CD14-positive monocyte (primary cell): ENCODE measurements at places on chromosomes 12 and 14. TPM values are rescaled to one million over a fixed set of nuclear protein-coding genes. Genes with fewer than 3 reads are reported as not detected.

The PRPH gene
- polyA plus RNA-seq = not detected

DNA sequence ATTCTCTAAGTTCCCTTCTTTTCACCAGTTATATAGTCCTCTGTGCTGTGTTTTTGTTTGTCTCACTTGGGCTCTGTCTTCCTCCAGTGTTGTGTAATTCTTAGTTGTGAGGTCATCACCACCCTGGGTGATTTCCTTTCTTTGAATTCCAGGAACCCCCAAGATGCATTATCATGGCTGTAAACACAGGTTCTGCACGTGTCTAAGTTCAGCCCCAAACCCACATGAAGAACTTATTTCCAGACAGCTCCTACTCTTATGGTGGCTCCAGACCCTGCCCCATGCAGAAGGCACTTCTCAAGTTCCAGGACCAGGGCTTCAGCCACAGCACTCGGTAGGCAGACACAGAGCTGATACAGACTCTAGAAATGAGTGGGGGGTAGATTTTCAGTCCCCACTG is 560.5 kb downstream of the BCL11B start:
- H3K4me1 ChIP-seq = no peaks in the 10 kb centered on the region
- H3K36me3 ChIP-seq = no peaks in the 10 kb centered on the region
- no peak for DNase-seq
- no peak overlapping the region for H3K27ac ChIP-seq
- no peak overlapping the region for H3K4me3 ChIP-seq

The RHEBL1 gene
- polyA plus RNA-seq = 0.66 and 0.96 TPM in 2 replicates

The LMO3 gene
- not detected for polyA plus RNA-seq

DNA sequence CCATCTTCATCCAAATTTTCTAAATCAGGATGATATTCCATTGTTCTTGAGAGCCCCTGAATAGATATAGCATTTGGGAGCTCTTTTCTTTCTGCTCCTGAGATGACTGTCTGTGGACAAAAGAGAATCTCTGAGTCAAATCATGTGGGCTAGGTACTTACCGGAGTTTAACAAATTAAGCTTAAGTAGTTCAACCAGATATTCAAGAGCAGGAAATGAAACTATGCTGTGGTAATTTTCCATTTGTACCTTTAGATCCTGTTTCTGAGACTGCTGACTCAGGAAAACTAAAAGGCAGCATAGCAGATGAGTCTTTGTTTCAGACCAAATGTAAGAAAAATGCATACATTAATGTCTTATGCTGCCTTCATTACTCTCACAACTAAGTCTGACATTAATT is at the start of gene CLEC7A:
Gene CLEC7A (minus strand): TSS at position 158 of the 400 bp plus-strand sequence. CDS start 117 bp downstream, at position 41.
- H3K27me3 ChIP-seq = no peaks in the 10 kb centered on the region
- H3K4me1 ChIP-seq = peaks cover 64% of the 10 kb centered on the region
- peaks cover 28% of the 10 kb centered on the region for H3K36me3 ChIP-seq
- H3K27ac ChIP-seq = peak within 1 kb of the TSS; percentile 95
- peak; percentile 96 for DNase-seq

GRCh38 chr12:51359851-51360250 is 13.4 kb upstream of the CELA1 start:
- H3K27ac ChIP-seq = no peak overlapping the region
- H3K4me3 ChIP-seq = no peak overlapping the region
- peaks cover 96% of the 10 kb centered on the region for H3K36me3 ChIP-seq
- no peaks in the 10 kb centered on the region for H3K27me3 ChIP-seq
- H3K4me1 ChIP-seq = no peaks in the 10 kb centered on the region
- no peak for DNase-seq

GRCh38 chr14:26596543-26597061 is 1.2 kb downstream of the NOVA1 start:
- peaks cover 48% of the 10 kb centered on the region for H3K27me3 ChIP-seq
- no peaks in the 10 kb centered on the region for H3K36me3 ChIP-seq
- no peak for DNase-seq
- H3K4me1 ChIP-seq = no peaks in the 10 kb centered on the region
- no peak overlapping the region for H3K27ac ChIP-seq

DNA sequence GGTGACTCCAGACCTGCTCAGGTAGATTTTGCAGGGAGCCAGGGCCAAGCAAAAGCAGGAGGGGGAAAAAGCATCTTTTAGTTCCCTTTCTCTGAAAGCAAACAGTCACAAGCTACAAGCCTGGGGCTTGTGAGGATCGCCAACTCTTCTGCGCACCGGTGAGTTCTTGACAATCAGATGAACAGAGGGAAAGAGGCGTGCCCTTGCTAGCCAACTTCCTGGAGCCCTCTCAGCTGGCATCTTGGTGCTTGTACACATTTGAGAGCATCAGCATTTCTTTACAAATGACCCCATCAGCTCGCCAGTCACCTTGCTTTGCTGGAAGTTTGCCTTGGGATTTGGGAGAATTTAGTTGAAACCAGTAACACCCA is 55.5 kb downstream of the ZNF664 start:
- H3K27ac ChIP-seq = no peak overlapping the region
- peaks cover 26% of the 10 kb centered on the region for H3K4me1 ChIP-seq
- DNase-seq = no peak
- no peak overlapping the region for H3K4me3 ChIP-seq
- no peaks in the 10 kb centered on the region for H3K27me3 ChIP-seq
- H3K36me3 ChIP-seq = no peaks in the 10 kb centered on the region

The CBLN3 gene
- polyA plus RNA-seq = 0.07 TPM

GRCh38 chr12:96078231-96079135 is 43.1 kb upstream of the LTA4H start:
- DNase-seq = no peak
- no peaks in the 10 kb centered on the region for H3K36me3 ChIP-seq
- no peaks in the 10 kb centered on the region for H3K27me3 ChIP-seq
- no peak overlapping the region for H3K4me3 ChIP-seq

The IAPP gene
- not detected in 2 replicates for polyA plus RNA-seq

GRCh38 chr14:88209273-88209672 is 113.8 kb downstream of the KCNK10 start:
- no peaks in the 10 kb centered on the region for H3K4me1 ChIP-seq
- H3K36me3 ChIP-seq = no peaks in the 10 kb centered on the region
- no peak overlapping the region for H3K4me3 ChIP-seq
- DNase-seq = no peak
- peaks cover 2% of the 10 kb centered on the region for H3K27me3 ChIP-seq
- H3K27ac ChIP-seq = no peak overlapping the region

The OR6C68 gene
- not detected in 2 replicates for polyA plus RNA-seq

GRCh38 chr12:94615260-94616181 is 34.8 kb downstream of the TMCC3 start:
- H3K4me3 ChIP-seq = no peak overlapping the region
- H3K27ac ChIP-seq = no peak overlapping the region
- H3K4me1 ChIP-seq = no peaks in the 10 kb centered on the region

The MMP14 gene
- polyA plus RNA-seq = 0.14 TPM

The TMEM253 gene
- 0.05 and 0.06 TPM in 2 replicates for polyA plus RNA-seq

The CDH24 gene
- 0.14 TPM for polyA plus RNA-seq

GRCh38 chr12:45419317-45419814 is 203.5 kb downstream of the ANO6 start:
- H3K27me3 ChIP-seq = no peaks in the 10 kb centered on the region
- no peak for DNase-seq
- peaks cover 98% of the 10 kb centered on the region for H3K36me3 ChIP-seq
- no peak overlapping the region for H3K27ac ChIP-seq
- no peak overlapping the region for H3K4me3 ChIP-seq

DNA sequence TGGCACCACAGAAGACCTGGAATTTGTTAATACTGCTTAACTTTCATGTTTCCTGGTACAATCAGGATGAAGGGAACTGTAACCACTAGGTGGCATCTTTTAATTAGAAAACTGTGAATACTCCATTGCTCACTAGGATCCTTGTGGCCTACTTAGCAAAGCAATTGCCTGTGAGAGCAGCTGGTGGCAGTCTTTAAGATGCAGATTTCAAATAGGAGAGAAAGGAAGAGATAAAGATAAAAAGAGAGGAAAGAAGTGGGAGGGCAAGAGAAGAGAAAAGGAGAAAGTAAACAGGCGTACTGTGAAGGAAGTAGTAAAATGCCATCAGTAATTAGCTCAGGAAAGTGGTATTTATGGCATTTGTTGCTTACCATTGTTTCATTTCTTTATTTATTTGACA is 114.5 kb downstream of the RAD51B start:
- H3K27ac ChIP-seq = no peak overlapping the region
- H3K27me3 ChIP-seq = no peaks in the 10 kb centered on the region
- H3K36me3 ChIP-seq = no peaks in the 10 kb centered on the region

The PLD4 gene
- polyA plus RNA-seq = 15.5 TPM

GRCh38 chr14:67485501-67486095 is 2.9 kb downstream of the TMEM229B start:
- peaks cover 51% of the 10 kb centered on the region for H3K36me3 ChIP-seq
- H3K4me1 ChIP-seq = peaks cover 40% of the 10 kb centered on the region
- no peak for DNase-seq
- H3K27me3 ChIP-seq = no peaks in the 10 kb centered on the region

- H3K36me3 ChIP-seq = no peaks in the 10 kb centered on the region
- H3K27ac ChIP-seq = no peak overlapping the region
- H3K27me3 ChIP-seq = no peaks in the 10 kb centered on the region
- DNase-seq = no peak
- H3K4me3 ChIP-seq = no peak overlapping the region
Measured at GRCh38 chr12:91441246-91441645, 258.6 kb upstream of the DCN start.

GRCh38 chr12:93108985-93109384 is 179.9 kb upstream of the EEA1 start:
- H3K4me3 ChIP-seq = no peak overlapping the region
- no peak overlapping the region for H3K27ac ChIP-seq
- no peak for DNase-seq
- peaks cover 12% of the 10 kb centered on the region for H3K4me1 ChIP-seq

The ATF7 gene
- polyA plus RNA-seq = 21.7 TPM

DNA sequence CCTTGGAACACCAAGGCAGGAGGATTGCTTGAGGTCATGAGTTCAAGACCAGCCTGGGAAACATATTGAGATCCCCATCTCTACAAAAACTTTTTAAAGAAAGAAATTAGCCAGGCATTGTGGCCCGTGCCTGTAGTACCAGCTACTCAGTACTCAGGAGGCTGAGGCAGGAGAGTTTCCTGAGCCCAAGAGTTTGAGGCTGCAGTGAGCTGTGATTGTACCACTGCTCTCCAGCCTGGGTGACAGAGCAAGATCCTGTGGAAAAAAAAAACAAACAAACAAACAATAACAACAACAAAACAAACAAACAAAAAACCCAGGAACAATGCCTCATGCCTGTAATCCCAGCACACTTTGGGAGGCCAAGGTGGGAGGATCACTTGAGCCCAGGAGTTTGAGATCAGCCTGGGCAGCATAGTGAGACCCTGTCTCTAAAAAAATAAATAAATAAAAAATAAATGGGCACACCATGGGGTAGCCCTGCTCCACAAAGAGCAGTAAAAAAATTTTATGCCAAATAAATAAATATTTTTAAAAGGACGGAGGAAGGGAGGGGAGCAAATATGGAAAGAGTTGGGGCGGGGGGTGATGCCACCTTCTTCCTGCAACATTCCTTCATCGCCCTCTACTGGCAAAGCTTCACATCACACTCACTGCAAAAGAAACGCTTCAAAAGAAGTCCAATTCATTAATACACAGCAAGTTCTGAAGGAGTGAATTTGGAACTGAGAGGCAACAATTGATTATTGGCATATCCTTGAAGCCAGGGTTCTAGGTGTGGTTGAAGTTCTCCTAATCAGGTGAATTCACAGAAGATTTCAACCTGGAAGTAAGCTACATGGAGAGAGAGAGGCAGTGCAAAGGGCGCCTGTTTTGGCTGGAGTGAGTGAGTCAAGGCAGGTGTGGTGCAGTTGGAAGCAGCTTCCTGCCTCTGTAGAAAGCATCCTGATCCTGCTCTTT is 8.8 kb upstream of the GNPTAB start:
- no peak overlapping the region for H3K27ac ChIP-seq
- H3K36me3 ChIP-seq = no peaks in the 10 kb centered on the region
- peak; percentile 61 for DNase-seq
- H3K4me1 ChIP-seq = peaks cover 4% of the 10 kb centered on the region
- no peaks in the 10 kb centered on the region for H3K27me3 ChIP-seq
- no peak overlapping the region for H3K4me3 ChIP-seq

The RDH12 gene
- polyA plus RNA-seq = not detected

DNA sequence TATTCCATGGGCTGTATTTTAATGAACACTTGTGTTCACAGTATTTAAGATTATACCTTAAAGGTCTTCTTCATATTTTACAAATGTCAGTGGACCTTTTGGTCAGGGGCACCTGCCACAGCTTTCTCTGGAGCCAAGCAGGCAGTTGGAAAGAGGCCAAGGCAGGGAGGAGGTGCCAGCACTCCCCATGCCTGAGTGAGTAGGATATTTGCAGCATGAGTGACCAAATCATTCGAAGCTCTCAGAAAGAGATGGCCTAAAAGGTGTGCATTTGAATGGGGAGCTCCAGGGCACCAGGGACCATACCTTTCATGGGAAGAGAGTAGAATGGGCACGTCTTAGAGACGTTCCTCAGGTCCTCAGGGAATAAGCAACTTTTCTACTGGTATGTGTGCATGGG is 121.6 kb downstream of the GPR135 start:
- no peaks in the 10 kb centered on the region for H3K36me3 ChIP-seq
- H3K4me1 ChIP-seq = peaks cover 5% of the 10 kb centered on the region
- DNase-seq = no peak
- H3K27me3 ChIP-seq = no peaks in the 10 kb centered on the region
- no peak overlapping the region for H3K27ac ChIP-seq
- no peak overlapping the region for H3K4me3 ChIP-seq

GRCh38 chr12:26157001-26157400 is 32.2 kb upstream of the BHLHE41 start:
- no peaks in the 10 kb centered on the region for H3K4me1 ChIP-seq
- H3K27me3 ChIP-seq = no peaks in the 10 kb centered on the region
- H3K36me3 ChIP-seq = no peaks in the 10 kb centered on the region
- H3K4me3 ChIP-seq = no peak overlapping the region
- H3K27ac ChIP-seq = no peak overlapping the region

The MIPOL1 gene
- polyA plus RNA-seq = not detected in 2 replicates

DNA sequence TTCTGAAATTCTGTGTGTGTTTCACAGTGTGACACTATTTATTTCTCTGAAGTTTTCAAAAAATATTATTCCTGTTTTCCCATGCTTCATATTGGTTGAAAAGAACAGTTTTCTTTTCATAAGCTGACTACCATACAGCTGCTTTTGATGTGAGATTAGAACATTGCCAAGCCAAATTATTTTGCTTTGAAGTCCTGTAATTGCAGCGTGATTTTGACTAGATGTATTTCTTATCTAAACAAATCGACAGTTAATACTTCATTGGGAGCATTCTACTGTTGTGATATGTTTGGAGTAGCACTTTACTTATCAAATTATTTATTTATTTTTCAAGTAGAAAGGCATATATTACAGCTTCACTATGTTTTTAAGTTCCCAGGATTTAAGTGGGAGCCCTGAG is 132.0 kb downstream of the DACT1 start:
- no peak for DNase-seq
- H3K4me1 ChIP-seq = no peaks in the 10 kb centered on the region
- no peak overlapping the region for H3K4me3 ChIP-seq

The KCNA5 gene
- polyA plus RNA-seq = not detected

DNA sequence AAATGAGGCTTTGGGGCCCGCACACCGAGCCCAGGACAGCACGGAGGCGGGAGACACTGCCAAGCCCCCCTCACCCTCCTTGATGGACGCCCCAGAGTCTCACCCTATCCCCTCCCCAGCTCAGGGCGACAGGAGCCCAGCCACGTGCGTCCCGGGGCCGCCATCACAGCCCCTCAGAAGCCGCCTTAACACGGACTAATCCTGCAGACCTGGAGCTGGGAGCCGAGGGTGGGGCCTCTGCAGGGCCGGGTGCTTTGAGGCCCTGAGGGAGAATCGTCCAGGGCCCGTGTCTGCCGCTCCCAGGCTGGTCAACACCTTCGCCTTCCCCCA is 79.7 kb upstream of the FBRSL1 start:
- no peaks in the 10 kb centered on the region for H3K27me3 ChIP-seq
- no peak overlapping the region for H3K4me3 ChIP-seq
- no peaks in the 10 kb centered on the region for H3K36me3 ChIP-seq
- no peak overlapping the region for H3K27ac ChIP-seq

The RTN1 gene
- 50.8 and 55.0 TPM in 2 replicates for polyA plus RNA-seq
